ENCODE measurements at places on chromosomes 1 and 21.

DNA sequence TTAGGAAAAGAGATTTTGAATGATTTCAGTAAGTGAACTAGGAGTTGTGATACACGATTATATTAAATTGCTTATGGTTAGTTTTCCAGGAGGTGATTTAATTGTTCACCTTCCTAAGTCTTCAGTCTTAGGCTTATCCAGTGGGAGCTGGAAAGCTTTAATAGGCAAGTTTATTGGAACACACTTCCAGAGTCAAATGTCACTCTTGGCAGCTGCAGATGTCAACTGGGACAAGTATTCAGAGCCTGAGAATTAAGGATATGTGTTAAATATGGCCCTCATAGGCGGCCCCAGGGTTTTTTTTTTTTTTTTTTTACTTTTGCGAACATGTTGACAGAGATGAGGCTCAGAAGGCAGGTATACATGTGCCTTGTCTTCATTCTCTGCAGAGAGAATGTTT, 29.2 kb downstream of the UCK2 start:
- DNase-seq: no peak

- DNase-seq: peak; percentile 59
Observed at GRCh38 chr1:63813829-63814277, 40.0 kb downstream of the ROR1 start.

- no peak for DNase-seq
Observed at GRCh38 chr1:180175806-180176205, 21.1 kb downstream of the QSOX1 start.

DNA sequence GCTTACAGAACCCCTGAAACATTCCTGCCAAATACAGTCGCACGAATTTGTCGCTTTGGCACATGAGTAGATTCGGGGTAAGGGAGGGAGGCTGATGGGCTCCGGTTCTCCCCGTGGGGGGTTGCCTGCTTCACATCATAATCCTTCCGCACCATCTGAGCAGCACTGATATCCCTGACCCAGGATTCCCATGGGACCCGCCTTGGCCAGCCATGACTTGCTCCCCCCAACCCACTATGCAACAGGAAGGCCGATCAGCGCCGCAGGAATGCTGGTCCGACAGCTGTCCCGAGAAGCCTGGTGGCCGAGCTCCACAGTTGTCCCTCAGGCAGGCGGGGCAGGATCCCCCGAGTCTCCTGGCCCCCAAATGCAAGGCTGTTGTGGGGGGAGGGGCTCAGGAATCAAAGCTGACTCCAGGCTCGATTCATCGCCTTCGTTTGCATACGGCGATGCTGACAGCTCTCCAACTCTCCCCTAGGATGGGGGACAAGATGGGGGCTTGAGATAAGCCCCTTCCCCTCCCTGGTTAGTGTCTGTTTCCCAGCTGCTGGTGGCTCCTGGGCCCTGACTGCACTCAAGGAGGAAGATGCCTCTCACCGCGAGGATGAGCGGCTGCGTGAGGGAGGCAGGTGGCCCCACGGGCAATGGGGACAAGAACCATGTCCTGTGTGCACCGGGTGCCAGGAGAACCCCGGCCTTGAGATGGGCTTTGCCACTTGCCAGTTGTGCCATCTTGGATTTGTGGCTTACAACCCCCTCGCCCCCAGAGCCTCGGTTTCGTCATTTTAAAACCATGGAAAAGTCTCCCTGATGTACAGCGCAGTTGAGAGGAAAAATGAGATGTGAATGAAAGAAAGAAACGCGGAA, 9.3 kb downstream of the DRAXIN start:
- no peak for DNase-seq

DNA sequence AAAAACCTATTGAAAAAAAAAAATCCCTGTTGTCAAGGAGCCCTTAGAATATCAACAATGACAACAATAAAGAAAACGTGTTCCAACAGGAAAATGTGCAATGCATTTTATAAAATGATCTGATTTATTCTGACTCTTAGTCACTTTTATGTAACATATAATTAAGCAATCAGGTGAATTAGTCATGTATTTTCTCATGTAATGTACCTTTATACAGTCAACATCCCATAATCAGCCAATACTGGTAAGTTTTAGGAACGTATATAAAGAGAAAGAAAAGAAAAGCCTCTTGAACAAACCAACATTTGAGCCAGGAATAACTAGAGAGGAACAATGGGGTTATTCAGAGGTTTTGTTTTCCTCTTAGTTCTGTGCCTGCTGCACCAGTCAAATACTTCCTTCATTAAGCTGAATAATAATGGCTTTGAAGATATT, at the start of gene CLCA4:
CLCA4 (plus strand) TSS at position 292 of the 435 bp plus-strand sequence; CDS start at position 334, 42 bp downstream.
- DNase-seq: no peak
